Activated naive CD4-positive, alpha-beta T cell treated with anti-CD3 and anti-CD28 coated beads, Interleukin-2, amount 50 U/mL, for 72 hours (primary cell): ENCODE measurements at places on chromosomes 16 and 17.

DNA sequence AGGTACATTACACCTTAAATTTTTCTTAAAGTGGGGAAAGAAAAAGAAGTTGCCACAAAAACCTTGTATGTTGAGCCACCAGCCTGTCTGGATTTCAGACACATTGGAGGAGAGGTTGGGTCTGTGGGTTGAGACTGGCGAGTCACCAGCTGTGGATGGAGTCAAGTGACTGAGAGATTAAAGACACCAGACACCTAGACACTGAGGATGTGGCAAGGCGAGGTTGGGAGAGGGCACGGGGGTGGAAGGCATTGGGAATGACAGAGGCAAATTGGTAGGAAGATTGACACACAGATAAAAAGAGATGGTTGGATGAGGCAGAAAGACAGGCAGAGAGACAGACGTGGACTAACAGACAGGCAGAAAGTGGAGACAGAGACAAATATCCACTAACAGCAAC lies 49.6 kb downstream of the KCNJ12 start:
- DNase-seq: no peak

DNA sequence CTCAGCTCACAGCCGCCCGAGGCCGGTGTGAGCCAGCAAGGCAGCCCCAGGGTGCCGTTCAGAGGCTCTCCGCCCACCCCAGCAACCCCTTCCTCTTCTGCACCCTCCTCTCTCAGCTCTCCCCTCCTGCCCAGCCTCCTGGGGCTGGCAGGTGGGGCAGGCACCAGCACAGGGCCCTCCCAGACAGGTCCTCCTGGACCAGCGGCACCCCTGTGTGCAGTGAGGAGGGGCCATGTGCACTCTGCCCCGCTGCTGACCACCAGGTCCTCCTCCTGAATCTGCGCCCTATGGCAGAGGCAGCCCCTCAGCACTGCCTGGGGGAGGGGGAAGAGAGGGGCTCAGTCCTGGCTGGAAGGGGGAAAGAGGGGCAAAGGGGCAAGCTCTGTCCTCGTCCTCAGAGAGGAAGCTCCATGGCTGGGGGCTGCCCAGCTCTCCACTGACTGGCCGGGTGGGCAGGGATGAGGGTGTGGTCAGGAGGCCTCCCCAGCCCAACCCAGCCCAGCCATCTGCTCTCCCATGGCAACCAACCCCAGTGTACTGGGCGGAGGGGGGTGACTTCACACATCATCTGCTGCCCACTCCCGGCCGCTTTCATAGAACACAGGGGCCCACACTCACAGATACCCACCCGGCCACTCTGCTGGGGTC lies 5.4 kb upstream of the BCAR1 start:
- no peak for DNase-seq

DNA sequence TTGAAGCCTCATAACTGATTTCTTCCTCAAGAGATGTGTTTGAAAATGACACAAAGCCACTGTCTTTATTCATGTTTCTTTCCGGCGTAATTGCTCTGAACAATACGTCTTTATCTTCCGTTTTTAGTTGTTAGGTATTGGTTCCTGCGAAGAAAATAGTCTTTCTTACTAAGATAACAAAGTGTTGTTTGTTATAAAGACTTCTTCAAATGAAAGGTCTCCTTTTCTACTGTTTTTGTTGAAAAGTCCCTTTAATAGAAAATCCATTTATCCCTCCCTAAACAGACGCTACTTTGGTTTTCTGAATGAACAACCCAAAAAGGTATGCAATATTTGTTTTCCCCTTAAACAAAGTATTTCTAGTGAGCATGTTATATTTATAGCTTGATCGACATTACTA lies 469.1 kb downstream of the KCNJ18 start:
- DNase-seq: no peak

DNA sequence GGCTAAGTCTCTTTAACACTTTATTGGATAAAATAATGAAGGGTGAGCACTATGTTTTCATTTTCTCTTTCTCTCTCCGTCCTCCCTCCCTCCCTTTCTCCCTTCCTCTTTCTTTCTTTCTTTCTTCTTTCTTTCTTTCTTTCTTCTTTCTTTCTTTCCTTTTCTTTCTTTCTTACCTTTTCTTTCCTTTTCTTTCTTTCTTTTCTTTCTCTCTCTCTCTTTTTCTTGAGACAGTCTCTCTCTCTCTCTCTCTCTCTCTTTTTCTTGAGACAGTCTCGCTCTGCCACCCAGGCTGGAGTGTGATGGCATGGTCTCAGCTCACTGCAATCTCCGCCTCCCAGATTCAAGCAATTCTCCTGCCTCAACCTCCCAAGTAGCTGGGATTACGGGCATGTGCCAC lies 21.5 kb upstream of the CDR2 start:
- no peak for DNase-seq

DNA sequence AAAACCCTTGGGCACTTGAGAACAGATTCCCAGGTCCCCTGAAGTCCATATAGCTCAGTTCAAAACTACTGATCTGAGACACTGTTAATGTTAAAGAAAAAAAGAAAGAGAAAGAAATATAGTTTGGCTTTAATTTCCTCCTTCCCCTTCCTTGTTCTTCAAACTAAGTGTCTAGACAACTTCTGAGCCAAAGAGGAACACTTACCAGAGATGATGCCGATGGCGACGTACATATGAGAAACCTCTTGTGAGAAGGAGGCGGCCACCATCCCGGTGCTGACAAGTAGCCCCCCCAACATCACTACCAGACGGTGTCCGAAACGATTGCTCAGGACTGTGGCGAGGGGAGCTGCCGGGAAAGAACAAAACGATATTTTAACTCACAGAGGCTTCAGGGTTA lies 17.2 kb downstream of the SLC16A6 start:
- no peak for DNase-seq

DNA sequence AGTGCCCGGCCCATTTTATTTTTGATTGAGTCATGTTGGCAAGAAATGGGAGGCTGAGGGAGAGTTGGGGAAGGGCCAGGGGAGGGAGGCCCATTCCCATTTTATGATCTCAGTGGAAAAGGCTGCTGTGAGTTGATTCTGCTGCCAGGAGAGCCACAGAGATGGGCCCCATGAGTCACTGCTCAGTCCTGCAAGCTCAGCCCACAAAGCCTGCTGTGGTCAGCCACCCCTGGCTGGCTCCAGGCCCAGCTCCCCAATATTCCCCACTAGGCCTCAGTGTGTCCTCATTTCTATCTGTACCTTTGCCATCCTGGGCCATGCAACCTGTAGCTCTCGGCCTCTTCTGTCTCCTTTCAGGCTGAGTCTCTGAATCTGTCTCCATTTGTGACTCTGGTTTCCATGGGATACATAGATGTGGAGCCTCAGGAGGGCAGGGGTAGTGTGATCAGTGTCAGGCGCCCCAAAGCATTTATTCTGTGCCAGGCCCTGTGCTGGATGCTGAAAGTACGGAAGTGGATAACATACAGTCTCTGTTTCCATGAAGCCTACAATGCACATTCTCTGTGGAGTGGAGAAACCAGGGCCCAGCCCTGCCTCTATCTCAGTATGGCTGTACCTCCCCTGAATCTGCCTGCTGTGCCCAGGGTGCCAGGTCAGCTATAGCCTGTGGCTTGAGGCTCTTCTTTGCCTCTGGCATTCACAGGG lies 1.9 kb upstream of the PLEKHG4 start:
- peak; percentile 76 for DNase-seq

DNA sequence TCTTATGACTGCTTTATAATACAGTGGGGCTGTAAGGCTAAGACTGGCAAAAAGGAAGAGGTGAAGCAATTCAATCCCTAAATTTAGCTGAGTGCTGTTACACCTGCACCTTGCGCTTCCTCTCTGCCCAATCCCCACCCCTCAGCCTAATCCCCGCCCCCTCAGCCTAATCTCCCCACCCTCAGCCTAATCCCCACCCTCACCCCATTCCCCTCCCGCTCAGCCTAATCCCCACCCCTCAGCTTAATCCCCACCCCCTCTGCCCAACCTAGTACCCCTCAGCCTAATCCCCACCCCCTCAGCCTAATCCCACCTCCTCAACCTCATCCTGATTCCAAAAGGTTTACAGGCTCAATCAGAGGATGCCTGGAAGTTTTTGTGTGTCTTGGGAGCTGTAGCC lies 155.5 kb downstream of the PMP22 start:
- no peak for DNase-seq

DNA sequence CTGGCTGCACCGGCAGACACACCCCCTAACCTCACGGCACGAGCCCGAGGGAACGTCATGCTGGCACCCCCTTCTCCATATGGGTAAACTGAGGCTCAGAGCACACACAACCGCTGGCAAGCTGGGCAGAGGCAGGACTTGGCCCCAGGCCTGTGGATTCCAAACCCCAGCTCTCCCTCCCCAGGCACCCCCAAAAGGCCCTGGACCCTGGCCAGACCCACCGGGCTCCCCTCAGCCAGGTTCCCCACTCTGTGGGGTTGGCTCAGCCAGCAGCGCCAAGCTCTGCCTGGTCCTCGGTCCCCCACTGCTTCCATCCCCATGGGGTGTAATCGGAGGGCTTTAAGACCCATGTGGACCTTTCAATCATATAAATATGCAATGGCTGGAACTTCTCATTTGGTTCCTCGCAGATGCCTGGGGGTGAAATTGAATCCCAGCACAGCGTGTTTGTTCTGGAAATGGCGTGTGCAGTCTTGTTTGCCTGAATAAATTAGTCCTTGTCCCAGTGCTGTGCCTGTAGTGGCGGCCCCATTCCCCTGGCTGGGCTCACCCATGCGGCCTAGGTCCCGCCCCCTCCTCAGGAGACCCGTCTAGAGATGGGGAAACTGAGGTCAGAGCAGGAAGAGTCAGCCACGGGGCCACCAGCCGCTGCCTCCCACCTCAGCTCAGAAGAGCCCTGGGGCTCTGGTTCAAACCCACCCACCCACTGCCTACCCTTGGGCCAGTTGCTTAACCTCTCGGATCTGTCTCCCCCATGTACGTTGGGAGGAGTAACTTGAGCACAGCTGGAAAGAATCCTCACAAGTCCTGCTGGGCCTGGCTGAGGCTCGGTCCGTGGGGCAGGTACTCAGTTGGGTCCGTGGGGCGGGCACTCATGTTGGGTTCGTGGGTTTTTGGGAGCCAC lies 57.3 kb downstream of the ZFPM1 start:
- no peak for DNase-seq

GRCh38 chr16:49524216-49524946 lies 150.8 kb downstream of the C16orf78 start:
- DNase-seq: no peak

DNA sequence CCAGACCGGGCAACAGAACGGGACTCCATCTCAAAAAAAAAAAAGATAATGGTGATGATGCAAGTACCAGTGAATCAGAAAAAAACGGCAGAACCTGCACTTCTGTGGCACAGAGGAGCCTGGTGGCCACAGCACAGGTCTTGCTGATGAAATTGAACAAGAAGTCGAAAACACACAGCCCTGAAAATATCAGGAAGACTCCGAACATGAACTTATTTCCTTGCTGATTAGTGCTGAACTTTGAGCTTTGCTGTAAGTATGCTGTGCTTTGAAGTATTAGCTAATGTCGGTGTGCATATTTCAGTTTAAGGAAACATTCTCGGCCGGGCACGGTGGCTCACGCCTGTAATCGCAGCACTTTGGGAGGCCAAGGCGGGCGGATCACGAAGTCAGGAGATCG lies 10.9 kb upstream of the MYO15B start:
- DNase-seq: no peak

- no peak for DNase-seq
These were observed 48.5 kb downstream of the CDH13 start for GRCh38 chr16:82675300-82675699.

- no peak for DNase-seq
These were observed 7.8 kb upstream of the IRF8 start for GRCh38 chr16:85891033-85891775.

- DNase-seq: no peak
These were observed 9.3 kb downstream of the TBC1D24 start for GRCh38 chr16:2483939-2484897.

DNA sequence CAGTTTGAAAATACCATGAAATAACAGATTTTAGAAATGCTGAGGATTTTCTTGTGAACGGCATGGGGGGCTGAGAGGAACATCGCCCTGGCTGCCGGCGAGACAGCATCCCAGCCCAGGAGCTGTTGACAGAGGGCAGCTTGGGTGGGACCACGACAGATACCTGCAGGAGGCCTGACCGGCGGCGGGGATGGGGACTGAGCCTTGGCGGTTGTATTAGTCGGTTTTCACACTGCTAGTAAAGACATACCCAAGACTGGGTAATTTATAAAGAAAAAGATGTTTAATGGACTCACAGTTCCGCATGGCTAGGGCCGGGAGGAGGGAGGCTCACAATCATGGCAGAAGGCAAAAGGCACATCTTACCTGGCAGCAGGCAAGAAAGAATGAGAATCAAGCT lies 82.3 kb upstream of the DNAH17 start:
- no peak for DNase-seq

DNA sequence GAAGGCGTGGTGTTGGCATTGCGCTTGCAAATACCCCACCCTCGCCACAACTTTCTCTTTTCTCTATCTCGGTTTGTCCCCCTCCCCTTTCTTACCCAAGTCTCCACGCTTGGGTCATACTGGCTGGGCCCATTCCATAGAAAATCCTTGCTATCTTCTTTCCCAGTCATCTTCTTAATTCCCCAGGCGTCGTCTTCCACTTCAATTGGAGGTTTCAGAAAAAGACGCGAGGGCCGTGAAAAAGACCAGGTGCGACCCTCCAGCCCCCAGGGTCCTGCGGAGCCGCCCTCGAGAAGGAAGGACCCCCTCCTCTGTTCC lies 8.3 kb downstream of the IRX5 start:
- no peak for DNase-seq

GRCh38 chr16:81707411-81708265 lies 71.5 kb upstream of the PLCG2 start:
- no peak for DNase-seq

DNA sequence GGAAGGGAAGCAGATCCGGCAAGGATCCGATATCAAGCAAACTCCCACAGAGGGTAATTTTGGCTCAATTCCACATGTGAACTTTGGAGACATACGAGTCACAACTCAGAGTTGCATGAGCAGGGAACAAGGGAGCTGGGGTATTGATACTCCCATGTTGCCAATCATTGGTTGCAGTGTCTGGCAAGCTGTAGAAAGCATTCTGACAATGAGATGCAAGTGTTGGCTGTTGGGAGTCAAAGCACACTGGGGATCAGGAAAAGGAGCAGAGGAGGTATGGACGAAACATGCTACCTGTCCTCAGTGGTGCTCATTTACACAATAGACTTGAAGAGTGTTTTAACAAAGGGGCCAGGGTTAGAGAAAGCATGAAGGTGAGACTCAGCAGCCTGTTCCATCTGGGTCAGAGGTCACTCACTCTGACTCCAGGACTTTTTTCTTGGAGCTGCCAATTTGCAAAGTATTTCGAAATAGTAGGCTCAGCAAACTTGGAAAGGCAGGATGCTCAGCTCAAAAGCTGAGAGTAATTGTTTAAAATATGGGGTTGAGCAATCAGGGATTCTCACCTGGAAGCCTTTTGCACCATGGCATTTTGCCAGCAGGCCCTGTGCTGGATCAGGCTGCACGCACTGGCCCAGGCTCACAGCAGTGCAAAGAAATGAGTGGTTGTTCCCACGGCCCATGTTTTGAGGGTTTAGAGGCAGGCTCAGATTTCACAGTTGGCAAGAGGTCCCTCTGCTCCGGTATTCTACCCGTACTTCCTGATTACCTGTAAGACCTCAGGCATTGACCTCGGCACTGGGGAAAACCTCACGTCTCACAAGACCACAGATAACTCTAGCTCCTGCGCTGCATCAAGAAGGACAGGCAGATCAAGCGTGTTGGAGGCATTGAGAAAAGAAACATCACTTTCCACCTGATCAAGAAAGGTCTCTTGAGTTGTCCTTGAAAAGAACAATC lies 17.6 kb upstream of the NKD1 start:
- DNase-seq: no peak
